ENCODE measurements at places on chromosomes 5 and 9. TPM values are rescaled to one million over a fixed set of nuclear protein-coding genes. Genes with fewer than 3 reads are reported as not detected.

KCNV2 gene
- not detected for total RNA-seq

HAVCR1 gene
- not detected for total RNA-seq

IL13 gene
- not detected for total RNA-seq

- H3K27me3 ChIP-seq, result no peaks in the 10 kb centered on the region
- H3K4me1 ChIP-seq, result no peaks in the 10 kb centered on the region
- DNase-seq, result no peak
- H3K27ac ChIP-seq, result no peak overlapping the region
Observed at GRCh38 chr5:132915681-132916080, 42.2 kb downstream of the LEAP2 start.

DNA sequence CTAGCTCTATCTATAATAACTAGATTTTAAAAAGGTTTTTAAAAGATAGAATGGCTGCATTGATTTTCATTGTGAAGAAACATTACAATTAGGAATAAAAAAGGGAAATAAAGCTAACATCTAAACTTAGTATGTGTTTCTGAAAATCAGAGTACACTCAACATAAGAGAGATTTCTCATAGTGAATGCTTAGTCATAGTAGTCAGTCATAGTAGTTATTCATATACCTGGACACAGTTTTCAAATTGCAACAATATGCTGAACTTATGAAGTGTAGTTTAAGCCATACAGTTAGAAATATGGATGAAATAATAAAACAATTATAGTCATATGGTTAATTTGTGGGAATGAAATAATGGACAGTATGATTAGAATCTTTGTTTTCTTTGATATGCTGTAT is 273.0 kb upstream of the CTNND2 start:
- H3K27me3 ChIP-seq, result no peaks in the 10 kb centered on the region
- no peak overlapping the region for H3K27ac ChIP-seq
- DNase-seq, result no peak
- no peak overlapping the region for H3K4me3 ChIP-seq
- no peaks in the 10 kb centered on the region for H3K4me1 ChIP-seq

DNA sequence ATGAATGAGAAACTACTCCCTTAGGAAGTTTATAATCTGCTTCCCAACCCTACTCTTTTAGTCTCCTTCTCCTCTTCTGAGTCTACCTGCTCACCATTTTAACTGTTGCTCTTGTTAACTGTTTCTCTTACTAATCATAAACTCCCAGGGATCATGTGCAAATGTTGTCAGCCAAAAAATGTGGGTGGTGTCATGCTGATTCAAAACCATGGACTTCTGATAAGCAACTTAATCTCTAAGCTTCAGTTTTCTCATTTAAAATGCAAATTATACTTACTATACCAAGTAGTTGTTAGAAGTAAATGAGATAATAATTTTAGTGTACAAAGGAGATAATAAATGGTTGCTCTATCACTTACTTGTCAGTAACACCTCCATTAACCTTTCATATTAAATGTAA is 45.9 kb upstream of the TLX3 start:
- H3K27me3 ChIP-seq, result no peaks in the 10 kb centered on the region
- H3K36me3 ChIP-seq, result no peaks in the 10 kb centered on the region
- H3K4me1 ChIP-seq, result no peaks in the 10 kb centered on the region
- DNase-seq, result no peak
- H3K27ac ChIP-seq, result no peak overlapping the region
- H3K4me3 ChIP-seq, result no peak overlapping the region

DNA sequence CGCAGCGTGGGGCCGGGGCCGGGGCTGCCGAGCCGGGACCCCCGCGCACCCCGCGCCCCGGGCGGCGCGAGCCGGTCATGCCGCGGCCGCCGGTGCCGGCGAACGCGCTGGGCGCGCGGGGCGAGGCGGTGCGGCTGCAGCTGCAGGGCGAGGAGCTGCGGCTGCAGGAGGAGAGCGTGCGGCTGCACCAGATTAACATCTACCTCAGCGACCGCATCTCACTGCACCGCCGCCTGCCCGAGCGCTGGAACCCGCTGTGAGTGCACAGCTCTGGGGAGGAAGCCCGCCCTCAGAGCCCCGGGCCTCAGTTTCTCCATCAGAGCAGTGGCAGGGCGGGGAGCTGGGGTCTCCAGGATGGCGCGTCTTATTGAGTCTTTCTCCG is 335 bp downstream of the GALNT12 start:
- DNase-seq, result no peak
- no peaks in the 10 kb centered on the region for H3K36me3 ChIP-seq
- peak overlapping the region; percentile 34 for H3K4me3 ChIP-seq
- H3K4me1 ChIP-seq, result no peaks in the 10 kb centered on the region
- H3K27me3 ChIP-seq, result no peaks in the 10 kb centered on the region

DNA sequence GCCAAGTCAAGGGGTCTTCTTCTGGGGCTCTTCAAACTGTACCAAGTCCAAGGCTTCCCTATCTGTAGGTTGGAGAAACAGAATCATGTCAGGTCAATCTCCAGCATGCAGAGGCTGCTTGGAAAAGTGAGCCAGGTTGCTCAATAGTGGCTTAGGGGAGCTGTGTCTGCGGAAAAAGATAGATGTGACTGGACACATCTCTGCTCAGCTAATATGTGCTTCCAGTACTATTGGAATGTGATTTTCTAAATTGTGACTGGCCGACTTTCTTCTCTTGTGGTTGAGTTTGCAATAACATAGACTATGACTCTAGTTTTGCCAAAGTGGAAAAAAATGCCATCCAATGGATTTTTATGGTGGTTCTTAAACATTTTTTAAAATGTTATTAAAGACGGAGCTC is 136.7 kb downstream of the BOD1 start:
- H3K27ac ChIP-seq, result no peak overlapping the region
- H3K4me3 ChIP-seq, result no peak overlapping the region
- no peaks in the 10 kb centered on the region for H3K36me3 ChIP-seq
- no peaks in the 10 kb centered on the region for H3K27me3 ChIP-seq
- DNase-seq, result no peak

GRCh38 chr9:26812217-26812616 is 80.4 kb downstream of the CAAP1 start:
- H3K4me1 ChIP-seq, result no peaks in the 10 kb centered on the region
- no peak overlapping the region for H3K4me3 ChIP-seq
- H3K27ac ChIP-seq, result no peak overlapping the region
- H3K36me3 ChIP-seq, result no peaks in the 10 kb centered on the region
- DNase-seq, result no peak

- no peaks in the 10 kb centered on the region for H3K36me3 ChIP-seq
- H3K27me3 ChIP-seq, result no peaks in the 10 kb centered on the region
- DNase-seq, result no peak
- no peaks in the 10 kb centered on the region for H3K4me1 ChIP-seq
Observed at GRCh38 chr5:151122828-151123227, 34.8 kb downstream of the ANXA6 start.

DNA sequence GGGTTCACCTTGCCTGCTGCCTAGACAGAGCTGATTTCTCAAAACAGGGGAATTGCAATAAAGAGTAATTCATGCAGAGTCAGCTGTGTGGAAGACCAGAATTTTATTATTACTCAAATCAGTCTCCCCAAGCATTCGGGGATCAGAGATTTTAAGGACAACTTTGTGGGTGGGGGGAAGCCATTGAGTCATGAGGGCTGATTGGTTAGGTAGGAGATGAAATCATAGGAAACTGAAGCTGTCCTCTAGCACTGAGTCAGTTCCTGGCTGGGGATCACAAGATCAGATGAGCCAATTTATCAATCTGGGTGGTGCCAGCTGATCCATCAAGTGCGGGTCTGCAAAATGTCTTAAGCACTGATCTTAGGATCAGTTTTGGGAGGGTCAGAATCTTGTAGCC is 159.1 kb upstream of the MAP1B start:
- H3K4me1 ChIP-seq, result no peaks in the 10 kb centered on the region
- no peaks in the 10 kb centered on the region for H3K36me3 ChIP-seq
- no peak overlapping the region for H3K27ac ChIP-seq
- H3K27me3 ChIP-seq, result no peaks in the 10 kb centered on the region

DNA sequence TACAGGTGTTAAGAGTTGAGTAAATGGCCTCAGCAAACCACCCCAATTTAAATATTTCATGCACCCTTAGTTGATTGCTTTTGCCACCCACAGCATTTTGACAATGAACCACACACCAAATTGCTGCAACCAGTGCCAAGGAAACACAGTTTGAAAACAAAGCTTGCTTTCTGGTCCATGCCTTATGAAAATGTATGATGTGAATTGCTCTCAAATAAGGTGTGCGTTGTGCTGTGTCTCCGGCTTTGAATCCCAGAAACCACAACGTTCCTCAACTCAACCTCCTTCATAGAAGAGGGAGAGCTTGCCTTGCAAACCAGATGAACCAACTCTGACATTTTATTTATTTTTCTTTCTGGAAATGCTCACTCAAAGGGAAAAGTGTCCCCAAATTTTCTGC is 762.7 kb downstream of the TLE1 start:
- no peaks in the 10 kb centered on the region for H3K27me3 ChIP-seq
- no peak for DNase-seq
- H3K36me3 ChIP-seq, result no peaks in the 10 kb centered on the region

DNA sequence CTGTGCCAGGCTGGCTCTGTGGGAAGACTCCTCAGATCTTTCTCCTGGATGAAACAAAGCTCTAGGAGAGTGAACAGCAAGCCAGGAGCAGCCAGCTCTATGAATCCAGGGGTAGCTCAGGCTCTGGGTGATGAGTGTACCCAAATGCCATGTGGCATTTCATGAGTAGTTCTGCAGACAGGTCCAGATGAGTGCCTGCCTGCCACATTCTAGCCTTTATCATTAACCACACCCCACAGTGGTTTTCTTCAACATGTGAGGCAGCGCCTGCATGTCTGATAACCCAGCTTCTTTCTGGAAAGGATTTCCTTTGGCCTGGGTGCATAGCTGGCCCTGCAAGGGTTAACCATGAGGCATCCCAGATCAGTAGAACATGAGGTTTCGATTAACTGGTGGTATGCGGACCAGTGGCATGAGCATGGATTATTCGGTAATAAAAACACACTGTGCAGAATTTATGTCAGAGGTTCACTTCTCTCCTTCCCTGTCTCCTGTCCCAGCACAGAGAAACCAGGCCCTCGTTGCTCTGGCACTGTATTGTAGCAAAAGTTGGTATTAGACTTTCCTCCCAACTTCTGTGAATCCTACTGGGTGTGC is 381.9 kb upstream of the ZNF462 start:
- no peak overlapping the region for H3K4me3 ChIP-seq
- no peak for DNase-seq
- no peaks in the 10 kb centered on the region for H3K4me1 ChIP-seq

DNA sequence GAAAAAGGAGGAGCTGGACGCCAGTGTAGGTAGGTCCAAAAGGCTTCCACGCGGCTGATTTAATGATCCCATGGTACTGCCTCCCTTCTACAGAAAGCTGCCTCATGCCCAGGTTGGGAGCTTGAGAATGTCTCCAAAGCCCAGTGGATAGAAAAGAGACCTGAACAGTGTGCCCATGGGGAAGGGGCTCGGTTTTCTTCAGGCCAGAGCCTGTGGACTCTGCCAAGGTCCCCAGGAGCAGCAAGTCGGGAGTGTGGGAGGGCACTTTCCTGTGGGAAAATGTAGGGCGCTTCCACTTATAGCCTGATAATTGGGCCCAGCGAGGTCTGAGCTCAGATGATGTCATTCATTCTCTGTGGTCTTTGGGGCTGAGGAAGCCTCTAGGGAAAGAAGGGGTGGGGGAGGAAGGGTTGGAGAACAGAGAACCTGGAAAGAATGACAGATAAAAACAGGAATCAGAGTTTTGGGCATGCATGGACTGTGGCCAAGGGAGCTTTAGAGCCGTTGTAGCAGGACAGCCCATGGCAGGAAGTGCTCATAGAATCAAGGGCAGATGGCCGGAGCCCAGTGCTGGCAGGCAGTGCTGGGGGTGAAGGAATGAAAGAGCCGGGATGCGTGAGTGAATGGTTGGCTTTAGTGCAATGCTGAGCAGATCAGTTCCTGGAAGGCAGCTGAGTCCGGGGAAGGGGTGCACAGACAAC is 42.5 kb upstream of the SH3PXD2B start:
- no peaks in the 10 kb centered on the region for H3K27me3 ChIP-seq
- H3K4me3 ChIP-seq, result no peak overlapping the region
- peak overlapping the region; percentile 39 for H3K27ac ChIP-seq
- DNase-seq, result peak; percentile 59

GRCh38 chr9:134073500-134073899 is 5.7 kb upstream of the BRD3 start:
- DNase-seq, result no peak
- no peak overlapping the region for H3K4me3 ChIP-seq
- H3K36me3 ChIP-seq, result no peaks in the 10 kb centered on the region

GRCh38 chr5:76553251-76553650 is 70.0 kb downstream of the F2RL2 start:
- no peaks in the 10 kb centered on the region for H3K4me1 ChIP-seq
- H3K36me3 ChIP-seq, result no peaks in the 10 kb centered on the region
- H3K27ac ChIP-seq, result no peak overlapping the region
- no peak for DNase-seq

GRCh38 chr9:20701060-20701459 is 17.0 kb downstream of the FOCAD start:
- H3K4me3 ChIP-seq, result no peak overlapping the region
- no peaks in the 10 kb centered on the region for H3K4me1 ChIP-seq
- H3K27ac ChIP-seq, result no peak overlapping the region
- no peaks in the 10 kb centered on the region for H3K36me3 ChIP-seq
- DNase-seq, result no peak
- H3K27me3 ChIP-seq, result no peaks in the 10 kb centered on the region

DNA sequence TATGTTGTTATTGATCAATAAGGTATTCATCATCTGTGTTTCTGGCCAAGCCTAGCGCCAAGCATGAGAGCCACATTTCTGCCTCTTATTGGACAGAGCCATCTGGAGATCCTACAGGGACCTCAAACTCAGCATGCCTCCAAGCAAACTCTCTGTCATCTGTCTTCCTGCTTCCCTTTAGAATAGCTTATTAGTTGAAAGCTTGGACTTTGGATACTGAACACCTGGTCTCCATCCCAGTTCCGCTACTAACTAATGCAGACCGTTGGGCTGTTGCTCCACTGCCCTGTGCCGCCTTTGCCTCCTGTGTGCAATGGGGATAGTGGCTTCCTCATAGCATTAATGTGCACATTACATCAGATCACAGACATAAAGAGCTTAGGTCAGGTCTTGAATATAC is 65.5 kb downstream of the MAP1B start:
- H3K4me3 ChIP-seq, result no peak overlapping the region
- H3K4me1 ChIP-seq, result no peaks in the 10 kb centered on the region
- no peak overlapping the region for H3K27ac ChIP-seq

DNA sequence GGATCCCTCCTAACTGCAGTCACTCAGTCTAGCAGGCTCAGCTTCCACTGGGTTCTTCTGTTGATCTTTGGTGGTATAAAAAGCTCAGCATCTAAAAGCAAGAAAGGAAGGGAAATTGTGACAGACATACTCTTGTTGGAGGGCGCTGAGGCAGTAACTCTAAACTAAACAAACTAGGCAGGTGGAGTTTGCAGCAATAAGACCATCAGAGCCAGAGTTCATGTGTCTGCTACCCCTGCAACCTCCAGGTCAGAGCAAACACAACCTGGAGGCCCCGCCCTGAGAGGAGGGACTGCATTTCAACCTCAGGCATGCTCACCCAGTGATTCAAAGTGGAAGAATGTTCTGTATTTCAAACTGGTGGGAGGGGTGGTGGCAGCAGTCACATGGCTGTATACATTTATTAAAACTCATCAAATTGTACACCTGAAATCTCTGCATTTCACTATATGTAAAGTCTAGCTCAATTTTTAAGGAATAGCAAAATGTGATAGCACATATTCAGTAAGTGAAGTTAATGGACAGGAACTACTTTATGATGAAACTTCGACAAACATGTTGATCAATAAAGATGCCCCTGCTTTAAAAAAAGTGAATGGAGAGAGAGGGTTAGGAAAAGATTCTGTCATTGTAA is 7.1 kb downstream of the ACTL7A start:
- H3K27me3 ChIP-seq, result no peaks in the 10 kb centered on the region
- no peak overlapping the region for H3K4me3 ChIP-seq
- no peak overlapping the region for H3K27ac ChIP-seq

All from uterus (tissue), 4 donors.